ENCODE measurements at places on chromosomes 1 and 21. TPM values are rescaled to one million over a fixed set of nuclear protein-coding genes. Genes with fewer than 3 reads are reported as not detected.

PIGK gene
- total RNA-seq: 23.3 TPM

DBT gene
- total RNA-seq: 14.0 TPM

SMCP gene
- total RNA-seq: not detected

AK5 gene
- 0.22 TPM for total RNA-seq
